ENCODE measurements at places on chromosomes 16 and 17.

GRCh38 chr17:2393954-2394749, 6.7 kb downstream of the MNT start:
- peak overlapping the region; percentile 99 for H3K27ac ChIP-seq
- peaks cover 59% of the 10 kb centered on the region for H3K4me1 ChIP-seq
- H3K36me3 ChIP-seq = peaks cover 3% of the 10 kb centered on the region

DNA sequence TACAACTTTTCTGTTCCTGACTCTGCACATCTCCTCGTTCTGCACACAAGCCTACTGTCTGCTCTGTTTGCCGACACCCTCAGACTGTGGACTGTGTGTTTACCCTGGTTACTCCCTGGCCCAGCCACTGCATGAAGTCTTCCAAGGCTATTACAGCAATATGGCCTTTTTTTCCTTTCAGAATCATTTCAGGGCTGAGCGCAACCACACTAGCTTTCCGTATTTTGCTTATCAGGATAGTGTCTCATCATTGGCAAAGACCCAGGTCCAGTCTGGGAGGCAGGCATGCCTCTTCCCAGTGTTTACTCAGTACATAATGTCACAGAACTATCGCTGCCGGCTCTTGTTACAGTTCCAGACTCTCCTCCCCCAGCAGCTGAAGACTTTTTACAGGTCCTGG, 10.1 kb downstream of the DNAH9 start:
- no peak overlapping the region for H3K4me3 ChIP-seq
- no peak for DNase-seq
- H3K27me3 ChIP-seq = no peaks in the 10 kb centered on the region
- H3K4me1 ChIP-seq = no peaks in the 10 kb centered on the region
- no peaks in the 10 kb centered on the region for H3K36me3 ChIP-seq

DNA sequence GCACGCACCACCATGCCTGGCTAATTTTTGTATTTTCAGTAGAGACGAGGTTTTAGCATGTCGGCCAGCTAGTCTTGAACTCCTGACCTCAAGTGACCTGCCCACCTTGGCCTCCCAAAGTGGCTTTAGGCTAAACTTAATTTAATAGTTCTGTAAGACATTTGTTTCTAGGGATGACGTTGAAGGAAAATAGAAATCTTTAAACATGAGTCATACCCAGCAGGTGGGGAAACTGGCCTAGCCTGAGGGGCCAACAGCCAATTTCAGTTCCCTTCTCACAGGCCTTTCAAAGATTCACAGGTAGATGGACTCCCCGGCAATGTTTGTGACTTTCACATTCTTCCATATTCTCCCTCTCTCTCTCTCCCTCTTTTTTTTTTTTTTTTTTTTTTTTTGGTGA, 18.1 kb upstream of the ITPRIPL2 start:
- DNase-seq = no peak
- H3K4me1 ChIP-seq = no peaks in the 10 kb centered on the region
- H3K27me3 ChIP-seq = no peaks in the 10 kb centered on the region
- H3K4me3 ChIP-seq = no peak overlapping the region
- H3K27ac ChIP-seq = no peak overlapping the region

- no peaks in the 10 kb centered on the region for H3K4me1 ChIP-seq
- H3K27me3 ChIP-seq = no peaks in the 10 kb centered on the region
- H3K27ac ChIP-seq = no peak overlapping the region
- H3K36me3 ChIP-seq = no peaks in the 10 kb centered on the region
- DNase-seq = no peak
Observed at GRCh38 chr16:86590501-86591144, 12.3 kb downstream of the FOXL1 start.

GRCh38 chr16:21646721-21647561, 5.5 kb downstream of the IGSF6 start:
- no peaks in the 10 kb centered on the region for H3K36me3 ChIP-seq
- DNase-seq = peak; percentile 63
- peaks cover 48% of the 10 kb centered on the region for H3K4me1 ChIP-seq
- peak overlapping the region; percentile 8 for H3K4me3 ChIP-seq

DNA sequence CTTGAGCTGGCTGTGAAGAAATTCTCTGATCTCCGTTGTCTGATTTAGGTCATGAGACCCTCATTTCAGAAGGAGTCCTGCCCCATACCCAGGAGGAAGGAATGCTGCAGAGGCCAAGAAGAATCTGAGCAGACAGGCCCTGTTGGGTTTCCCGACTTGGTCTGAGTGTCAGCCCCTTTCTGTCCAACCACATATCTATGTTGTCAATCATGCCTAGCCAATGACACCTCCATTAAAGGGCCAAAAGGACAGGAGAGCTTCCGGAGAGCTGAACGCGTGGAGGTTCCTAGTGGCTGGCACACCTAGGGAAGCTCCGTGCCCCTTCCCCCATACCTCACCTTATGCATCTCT, 37.8 kb downstream of the PIMREG start:
- H3K4me1 ChIP-seq = no peaks in the 10 kb centered on the region
- no peak for DNase-seq
- H3K27ac ChIP-seq = no peak overlapping the region
- no peaks in the 10 kb centered on the region for H3K36me3 ChIP-seq
- no peaks in the 10 kb centered on the region for H3K27me3 ChIP-seq
